Effector memory CD8-positive, alpha-beta T cell (primary cell): ENCODE measurements at places on chromosomes 4 and X.

GRCh38 chrX:150156615-150157014 is 206.5 kb upstream of the MAMLD1 start:
- DNase-seq: no peak

DNA sequence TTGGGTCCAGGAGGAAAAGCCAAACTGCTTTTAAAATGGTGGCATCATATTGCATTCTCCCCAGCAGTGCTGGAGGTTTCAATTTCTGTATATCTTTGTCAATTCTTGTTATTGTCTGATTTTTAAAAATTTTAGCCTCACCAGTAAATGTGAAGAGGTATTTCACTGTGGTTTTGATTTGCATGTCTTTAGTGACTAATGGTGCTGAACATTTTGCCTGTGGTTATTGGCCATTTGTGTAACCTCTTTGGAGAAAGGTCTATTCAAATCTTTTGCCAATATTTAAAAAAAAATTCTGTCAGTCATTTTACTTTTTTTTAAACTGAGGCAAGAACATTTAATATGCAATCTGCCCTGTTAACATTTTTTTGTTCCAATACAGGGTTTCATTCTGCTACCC is 322.1 kb downstream of the TLL1 start:
- no peak for DNase-seq

DNA sequence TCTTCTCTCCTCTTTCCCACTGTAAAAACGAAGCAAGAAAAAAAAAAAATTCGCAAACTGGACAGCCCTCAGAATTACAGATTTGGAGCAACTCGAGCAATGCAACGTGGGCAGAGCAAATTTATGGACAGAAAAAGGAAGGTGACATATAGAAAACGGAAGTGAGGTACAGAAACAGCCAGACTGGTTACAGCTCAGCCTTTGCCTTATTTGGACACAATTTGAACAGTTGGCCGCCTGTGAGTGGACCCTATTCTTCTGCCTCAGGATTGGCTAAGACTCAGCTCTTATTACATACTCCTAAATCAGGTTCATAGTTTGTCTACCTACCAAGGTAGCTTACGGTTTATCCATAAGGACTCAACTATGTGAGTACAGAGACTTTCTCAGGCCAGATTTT is 98.8 kb downstream of the SOWAHB start:
- DNase-seq: no peak

DNA sequence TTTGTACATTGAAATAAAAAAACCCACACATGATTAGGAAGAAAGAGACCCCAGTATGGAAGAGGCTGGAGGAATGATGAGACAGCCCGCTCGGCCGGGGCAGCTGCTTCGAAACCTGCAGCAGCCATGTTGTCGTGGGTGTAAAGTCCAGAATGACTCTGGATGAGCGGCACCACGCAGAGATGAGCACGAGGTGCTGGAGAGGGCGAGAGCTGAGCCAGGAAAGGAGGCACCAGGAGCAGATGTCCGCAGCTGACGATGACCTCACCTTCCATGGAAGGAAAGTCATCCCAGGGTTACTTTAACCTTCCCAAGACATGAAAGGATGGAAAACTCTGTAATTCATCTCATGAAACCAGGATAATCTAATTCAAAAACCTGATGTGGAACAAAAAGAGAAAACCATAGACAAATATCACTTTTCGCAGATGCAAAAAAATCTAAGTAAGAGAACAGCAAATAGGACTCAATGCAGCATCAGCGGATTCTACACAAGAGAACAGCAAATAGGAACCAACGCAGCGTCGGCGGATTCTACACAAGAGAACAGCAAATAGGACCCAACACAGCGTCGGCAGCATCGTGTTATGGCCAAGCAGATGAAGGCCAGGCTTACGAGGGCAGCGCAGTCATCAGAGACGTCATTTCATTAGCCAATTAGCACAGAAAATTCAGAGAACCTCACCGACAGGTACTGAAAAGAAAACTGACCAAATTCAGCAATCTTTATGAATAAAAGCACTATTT is 25.9 kb upstream of the SPON2 start:
- DNase-seq: no peak

- no peak for DNase-seq
Observed at GRCh38 chrX:85622635-85623034, 243.2 kb upstream of the POF1B start.

DNA sequence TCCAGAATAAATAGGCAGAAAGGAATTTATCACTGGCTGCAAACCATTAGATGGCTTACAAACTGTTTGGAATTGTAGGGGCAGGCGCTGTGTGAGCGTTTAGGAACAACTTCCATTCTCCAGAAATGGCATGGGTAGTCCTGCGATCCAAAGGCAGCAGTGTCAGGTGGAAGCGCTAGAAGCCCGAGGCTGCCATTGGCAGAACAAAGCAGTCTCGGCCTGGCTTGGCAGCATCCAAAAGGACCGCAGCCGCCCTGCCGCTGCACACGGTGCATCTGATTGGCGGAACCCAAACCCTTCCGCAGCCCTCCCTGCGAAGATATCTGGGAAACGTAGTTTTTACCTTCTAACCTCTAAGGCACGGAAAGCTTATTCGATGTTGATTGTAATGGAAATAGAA is 23.6 kb upstream of the YTHDC1 start:
- peak; percentile 25 for DNase-seq

DNA sequence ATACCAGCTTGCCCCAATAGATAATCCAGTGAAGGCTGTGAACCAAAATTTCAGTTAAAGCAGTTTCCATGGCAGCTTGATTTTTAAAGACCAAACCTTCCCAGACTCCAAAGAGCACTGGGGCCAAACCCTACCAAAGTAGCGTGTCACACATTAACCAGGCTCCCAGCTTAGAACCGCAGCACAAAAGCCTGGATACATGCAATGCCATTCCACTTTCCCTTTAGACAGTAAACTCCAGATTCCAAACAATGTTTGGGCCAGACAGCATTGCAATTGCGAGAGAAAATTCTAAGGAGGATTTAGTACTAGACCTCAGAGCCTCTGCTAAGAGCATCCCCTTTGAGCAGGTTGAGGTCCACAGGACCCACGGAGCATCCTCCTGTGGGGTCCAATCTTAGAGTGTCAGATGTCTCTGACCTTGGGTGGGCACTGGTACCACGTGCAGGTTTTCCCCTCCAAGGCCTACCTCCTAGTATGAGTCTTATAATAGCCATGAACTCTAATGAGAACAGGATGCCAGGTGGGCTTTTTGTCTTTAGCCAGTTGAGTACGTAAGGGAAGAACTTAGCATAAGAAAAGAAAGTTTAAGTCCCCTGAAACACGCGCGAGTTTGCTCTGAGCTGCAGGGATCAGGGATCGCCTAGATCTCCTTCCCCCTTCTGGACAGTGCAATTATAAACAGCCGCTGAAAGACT is 38.8 kb downstream of the MGARP start:
- no peak for DNase-seq
